ENCODE measurements at places on chromosomes 7 and 10.

DNA sequence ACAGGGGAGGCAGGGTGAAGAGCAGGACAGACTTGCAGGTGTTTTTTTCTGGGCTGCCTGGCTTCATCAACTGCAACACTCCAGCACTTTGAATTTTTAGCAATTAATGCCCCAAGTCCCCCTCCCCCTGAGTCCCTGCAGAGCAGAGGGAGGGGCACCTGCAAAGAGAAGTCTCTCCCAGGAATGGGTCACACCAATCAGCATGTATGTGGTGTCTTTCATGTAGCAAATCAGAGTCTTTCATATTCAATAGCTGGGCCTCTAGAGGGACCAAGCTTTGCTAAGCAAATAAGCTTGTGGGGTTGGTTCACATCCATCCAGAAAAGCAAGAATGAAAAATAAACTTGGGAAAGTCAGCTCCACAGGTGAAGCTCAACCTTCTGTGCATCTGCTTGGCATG, 90.7 kb downstream of the PARP12 start:
- no peak for DNase-seq

DNA sequence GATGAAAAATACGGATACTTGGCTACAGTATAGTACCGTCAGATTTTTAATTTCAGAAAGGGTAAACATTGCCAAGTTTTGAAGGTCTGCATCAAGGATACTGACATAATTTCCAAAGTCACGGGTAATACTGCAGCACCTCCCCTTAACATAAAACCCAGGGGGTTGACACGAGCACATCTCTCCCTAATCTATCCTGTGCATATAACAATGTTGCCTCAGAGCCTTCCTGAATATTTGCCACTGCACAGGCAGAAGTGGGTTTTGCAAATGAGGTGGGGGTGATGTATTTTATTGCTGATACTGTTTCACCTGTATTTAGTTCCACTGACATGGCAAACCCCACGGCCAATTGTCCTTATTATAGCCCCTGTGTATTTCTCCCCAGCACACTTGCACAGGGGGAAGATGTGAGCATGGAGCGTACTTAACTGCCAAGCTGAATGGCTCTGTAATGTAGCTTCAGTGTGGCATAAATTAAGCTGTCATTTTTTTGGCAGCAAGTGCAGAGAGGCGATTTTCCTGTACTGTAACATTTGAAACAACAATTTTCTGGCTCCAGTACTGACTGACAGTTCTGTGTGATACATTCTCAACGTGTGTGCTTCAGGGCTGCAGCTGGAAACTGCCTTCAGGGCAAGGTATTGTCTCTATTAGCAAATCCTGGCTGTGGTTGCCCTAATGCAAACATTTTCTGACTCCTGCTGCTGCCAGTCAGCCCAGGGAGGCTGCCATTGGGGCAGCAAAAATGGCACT, 299.6 kb upstream of the SP4 start:
- no peak for DNase-seq

GRCh38 chr7:136086712-136087111, 109.6 kb upstream of the MTPN start:
- peak; percentile 23 for DNase-seq

- DNase-seq: no peak
These were observed 739.9 kb downstream of the XPNPEP1 start for GRCh38 chr10:109183366-109183765.

DNA sequence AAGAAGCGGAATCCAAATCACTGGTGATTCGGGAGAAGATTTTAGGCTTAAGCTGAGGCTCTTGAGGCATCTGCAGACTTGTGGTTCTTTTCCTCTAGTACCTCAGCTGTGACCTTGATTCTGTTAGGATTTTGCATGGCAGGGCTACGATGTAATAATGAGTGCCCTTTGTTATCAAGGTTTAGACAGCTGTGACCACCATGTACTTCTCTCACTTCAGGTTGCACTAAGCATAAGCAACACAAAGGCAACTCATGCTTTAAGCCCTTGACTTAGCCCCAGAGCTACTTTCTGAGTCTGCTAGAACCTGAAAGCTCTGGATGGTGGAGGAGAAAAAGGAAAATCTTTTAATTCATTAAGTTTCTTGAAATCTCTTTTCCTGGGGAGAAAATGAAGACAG, 1052.3 kb upstream of the PHF14 start:
- no peak for DNase-seq

DNA sequence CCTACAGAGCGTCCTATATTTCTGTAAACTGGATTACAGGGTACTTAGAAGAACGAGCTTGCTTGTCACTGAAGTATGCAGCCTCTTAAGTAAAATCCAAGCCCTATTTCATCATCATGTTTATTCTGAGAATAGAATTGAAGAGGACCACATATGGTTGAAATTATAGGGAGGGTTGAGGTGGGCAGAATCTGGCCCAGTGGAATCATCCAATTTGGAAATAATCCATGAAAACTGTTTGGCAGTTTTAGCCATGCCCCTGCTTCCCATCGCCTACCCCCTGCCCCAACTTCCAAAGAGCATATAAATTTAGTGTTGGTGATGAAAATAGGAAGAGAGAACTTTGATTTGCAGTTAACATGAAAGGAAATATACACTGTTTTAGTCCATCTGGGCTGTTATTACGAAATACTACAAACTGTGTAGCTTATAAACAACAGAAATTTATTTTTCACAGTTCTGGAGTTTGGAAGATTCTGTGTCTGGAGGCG, 150.4 kb downstream of the PRKG1 start:
- DNase-seq: no peak

- DNase-seq: no peak
These were observed 2.8 kb downstream of the UPK3B start for GRCh38 chr7:76512941-76513816.

GRCh38 chr7:131723926-131724325, 167.5 kb upstream of the PODXL start:
- DNase-seq: no peak

DNA sequence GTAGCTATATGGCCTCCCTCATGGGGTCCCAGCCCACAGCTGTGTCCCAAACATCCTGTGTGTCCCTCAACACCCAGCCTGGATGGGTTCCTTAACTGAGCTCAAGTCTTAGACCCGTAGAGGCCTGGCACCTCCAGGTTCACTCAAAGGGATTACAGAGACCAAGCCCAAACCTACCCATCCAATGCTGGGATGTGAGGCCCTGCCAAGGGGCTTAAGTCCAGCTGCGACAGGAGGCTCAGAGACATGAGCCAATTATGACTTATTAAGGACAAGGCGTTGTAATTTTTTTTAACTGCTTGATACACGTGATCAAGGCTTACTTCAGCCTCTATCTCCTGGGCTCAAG, 105.6 kb upstream of the RET start:
- DNase-seq: no peak

GRCh38 chr7:116862951-116863670, 724 bp downstream of the CAPZA2 start:
- DNase-seq: no peak

DNA sequence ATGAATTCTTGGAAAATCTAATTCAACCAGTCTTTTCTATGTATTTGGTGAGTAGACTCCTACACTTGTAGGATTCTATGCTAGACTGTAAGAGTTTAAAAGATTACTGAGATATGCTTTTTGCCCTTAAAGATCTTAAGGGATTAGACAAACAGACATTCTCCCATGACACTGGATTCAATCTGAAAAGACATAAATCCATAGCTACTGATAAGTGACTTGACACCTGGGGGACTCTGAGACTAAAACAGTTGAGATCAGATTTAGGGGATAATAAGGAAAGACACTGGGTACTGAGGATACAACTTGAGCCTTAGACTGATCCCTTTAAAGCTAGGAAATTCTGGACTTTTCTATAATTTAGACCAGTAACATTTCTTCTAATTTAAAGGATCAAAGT, 1233.4 kb downstream of the XPNPEP1 start:
- no peak for DNase-seq

DNA sequence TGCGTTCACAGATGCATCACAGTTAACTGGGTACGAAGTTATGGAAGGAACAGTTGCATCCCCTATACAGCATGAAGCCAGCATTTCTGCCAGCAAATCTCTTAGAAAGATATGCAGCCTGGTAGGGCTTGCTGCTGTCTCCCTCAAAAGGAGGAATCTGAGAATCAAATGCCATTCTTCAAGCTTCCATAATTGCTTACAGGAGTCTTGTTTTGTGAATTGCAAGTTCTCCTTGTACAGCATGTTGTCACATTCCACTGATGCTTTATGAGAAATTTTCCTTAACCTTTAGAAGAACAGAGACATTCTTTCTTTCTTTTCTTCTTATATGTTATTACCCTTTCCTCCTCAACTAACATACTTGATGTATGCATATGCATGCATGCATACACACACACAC, 134.6 kb downstream of the CHRM2 start:
- DNase-seq: no peak

DNA sequence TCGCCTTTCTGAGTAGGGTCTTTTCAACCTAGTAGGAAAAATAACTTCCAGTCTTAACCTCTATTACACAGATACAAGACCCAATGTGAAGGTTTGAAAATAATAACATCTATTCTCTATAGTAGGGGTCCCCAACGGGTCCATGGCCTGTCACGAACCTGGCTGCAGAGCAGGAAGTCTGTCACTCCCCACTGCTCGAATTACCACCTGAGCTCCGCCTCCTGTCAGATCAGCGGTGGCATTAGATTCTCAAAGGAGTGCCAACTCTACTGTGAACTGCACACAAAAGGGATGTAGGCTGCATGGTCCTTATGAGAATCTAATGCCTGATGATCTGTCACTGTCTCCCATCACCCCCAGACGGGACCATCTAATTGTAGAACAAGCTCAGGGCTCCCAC, 7.4 kb downstream of the YWHAG start:
- no peak for DNase-seq

DNA sequence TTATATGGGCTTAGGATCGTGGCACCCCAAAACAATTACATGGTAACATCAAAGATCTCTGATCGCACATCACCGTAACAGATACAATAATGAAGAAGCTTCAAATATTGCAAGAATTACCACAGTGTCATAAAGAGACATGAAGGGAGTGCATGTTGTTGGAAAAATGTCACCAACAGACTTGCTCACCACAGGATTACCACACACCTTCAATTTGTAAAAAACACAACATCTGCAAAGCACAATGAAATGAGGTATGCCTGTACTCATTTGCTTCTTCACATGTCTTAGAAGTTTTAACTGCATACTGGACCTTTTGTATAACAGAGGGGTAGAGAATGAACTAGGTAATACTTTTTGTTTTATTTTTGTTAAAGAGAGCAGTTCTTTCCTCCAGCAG, 96.6 kb downstream of the TPST1 start:
- DNase-seq: no peak

DNA sequence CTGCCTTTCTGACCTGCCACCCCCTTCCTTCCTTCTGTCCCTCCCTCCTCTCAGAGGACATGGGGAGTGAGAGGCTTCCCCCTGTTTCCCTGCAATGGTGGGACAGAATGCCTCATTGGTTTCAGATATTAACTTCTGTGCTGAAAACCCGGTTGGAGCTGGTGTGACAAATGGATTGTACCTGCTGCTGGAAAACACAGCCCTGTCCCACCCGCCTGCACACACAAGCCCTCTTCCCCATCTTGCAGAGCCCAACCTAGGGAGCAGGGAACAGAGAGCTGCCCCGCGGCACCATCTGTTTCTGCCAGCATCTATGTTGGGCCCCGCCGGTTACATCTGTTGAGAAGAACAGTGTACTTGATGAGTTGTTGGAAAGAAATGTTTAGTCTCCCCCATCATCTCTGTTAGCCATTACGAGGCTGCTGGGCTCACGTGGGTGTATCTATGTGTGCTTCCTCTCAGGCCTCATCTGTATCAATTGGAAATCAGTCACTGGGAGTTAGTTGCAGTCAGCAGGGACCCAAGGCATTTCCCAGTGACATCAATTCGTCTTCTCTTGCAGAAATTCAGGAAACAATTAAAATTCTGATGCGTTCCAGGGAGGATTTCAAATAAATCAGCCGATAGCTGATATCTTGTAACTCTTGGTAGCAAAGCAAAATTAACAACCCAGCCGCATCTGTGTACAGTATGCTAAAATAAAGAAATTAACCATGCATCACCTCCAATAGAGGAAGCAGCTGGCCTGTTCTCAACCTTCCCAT, 725.6 kb upstream of the GALNT17 start:
- no peak for DNase-seq

DNA sequence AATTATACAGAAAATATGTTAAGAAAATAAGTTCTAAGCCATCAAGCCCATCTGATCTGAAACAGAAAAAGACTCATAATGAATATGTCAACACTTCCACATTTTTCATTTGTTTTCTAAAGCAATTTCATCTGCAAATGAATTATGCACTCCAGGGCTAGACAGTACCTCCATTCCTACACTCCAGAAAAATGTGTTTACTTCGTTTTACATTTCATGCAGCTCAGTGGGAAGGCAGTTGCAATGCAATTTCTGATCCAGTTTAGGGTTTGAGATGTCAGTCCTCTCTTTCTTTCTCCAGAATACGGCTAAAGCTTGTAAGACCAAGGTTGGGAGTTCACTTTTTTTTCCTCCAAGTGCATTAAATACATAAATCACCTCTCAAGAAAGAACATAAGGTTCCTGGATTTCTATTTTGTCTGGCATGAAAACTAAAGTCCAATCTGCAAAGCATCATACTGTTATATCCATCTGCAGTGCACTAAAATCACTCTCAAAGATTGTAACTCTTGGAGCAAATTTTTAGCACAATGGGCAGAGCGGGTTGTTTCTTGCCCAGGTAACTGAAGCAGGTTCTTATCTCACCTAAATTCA, 348.8 kb upstream of the C7orf33 start:
- DNase-seq: no peak

DNA sequence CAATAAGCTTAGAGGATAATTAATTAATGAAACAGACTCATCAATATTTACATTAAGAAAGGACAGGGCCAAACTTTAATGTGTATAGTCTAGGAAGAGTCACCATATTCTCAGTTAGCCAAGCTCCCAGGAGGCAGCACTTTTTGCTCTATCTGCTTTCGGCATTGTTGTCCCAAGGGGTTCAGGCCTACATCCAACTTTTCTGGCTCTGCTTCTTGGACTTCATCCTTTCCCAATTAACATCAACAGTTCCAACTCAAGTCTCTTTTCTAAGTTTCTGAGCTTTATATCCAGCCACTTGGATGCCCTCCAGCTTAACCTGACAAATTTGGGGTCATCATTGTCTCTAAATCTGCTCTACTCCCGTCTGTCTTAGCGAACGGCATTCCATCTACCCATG, 42.8 kb downstream of the GLI3 start:
- no peak for DNase-seq

GRCh38 chr10:78960316-78960800, 108.4 kb upstream of the ZMIZ1 start:
- DNase-seq: no peak

DNA sequence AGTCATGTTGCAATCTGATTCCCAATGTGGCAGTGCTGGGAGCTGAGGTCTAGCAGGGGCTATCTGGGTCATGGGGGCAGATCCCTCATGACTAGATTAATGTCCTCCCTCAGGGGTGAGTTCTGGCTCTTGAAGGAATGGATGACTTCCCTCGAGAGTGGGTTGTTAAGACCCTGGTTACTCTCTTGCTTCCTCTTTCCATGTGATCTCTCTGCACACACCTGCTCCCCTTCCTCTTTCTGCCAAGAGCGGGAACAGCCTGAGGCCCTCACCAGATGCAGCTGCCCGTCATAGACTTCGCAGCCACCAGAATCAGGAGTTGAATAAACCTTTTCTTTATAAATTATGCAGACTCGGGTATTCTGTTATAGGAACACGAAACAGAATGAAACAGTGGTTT, 37.8 kb downstream of the SFMBT2 start:
- no peak for DNase-seq

All from omental fat pad (tissue), 4 donors.